Amygdala (tissue), 56 donors: ENCODE measurements at places on chromosomes 6 and 20.

DNA sequence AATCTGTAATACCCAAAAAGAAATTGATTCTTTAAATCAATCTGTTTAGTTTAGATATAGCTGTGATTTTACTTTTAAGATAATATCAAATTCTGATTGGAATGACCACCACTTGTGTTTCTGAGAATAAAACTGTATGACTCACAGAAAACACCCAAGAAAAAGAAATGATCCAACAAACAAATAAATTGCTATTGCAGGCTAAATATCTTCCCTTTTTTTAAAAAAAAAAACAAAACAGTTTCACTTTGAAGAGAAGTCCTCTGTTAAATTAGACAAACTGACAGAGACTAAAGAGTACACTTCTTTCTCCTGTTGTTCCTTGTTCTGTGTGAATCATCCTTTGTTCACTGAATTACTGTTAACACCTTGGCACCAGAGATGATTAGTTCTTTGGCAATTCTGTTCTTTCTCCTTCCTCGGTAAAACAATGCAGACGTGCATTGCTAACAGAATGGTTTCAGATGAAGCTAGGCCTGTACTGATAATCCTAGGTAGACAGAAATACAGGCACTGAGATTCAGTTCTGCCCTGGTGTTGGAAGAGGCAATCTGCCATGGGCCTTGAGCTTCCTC, 895.2 kb upstream of the CITED2 start:
- no peak for DNase-seq

- no peak for DNase-seq
These were observed 74.3 kb downstream of the SLX4IP start for GRCh38 chr20:10509376-10509775.

- no peak for DNase-seq
These were observed 8.7 kb upstream of the ECT2L start for GRCh38 chr6:138787138-138787537.

DNA sequence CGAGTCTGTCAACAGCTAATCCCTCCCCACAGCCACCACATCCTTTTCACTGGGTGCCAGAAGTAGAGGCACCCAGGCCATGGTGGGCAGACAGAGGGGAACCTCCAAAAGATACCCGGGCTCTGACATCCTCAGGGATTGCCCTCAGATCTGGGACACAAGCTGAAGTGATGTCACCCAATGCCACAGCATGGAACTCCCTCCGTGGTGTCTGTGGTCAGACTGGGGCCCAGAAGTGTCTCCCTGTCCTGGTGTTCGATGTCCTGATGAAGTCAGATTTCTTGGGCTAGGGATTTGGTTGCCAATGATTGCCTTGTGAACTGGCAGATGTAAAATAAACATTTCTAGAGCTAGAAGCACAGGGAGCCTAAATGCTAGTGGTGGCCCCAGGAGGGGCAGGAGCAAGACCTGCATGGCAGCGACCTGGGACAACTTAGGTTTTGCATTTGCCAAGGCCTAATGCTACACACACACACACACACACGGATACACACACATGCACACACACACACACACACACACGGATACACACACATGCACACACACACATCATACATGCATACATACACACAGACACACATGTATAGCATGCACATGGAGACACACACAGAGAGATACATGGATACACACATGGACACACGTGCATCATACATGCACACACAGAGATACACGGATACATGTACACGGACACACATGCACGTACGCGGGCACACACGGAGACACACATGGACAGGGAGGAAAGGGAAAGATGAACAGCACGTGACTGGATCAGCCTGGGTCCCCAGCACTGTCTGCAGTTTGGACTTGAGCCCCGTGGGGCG, 221.0 kb downstream of the NFATC2 start:
- DNase-seq: no peak

DNA sequence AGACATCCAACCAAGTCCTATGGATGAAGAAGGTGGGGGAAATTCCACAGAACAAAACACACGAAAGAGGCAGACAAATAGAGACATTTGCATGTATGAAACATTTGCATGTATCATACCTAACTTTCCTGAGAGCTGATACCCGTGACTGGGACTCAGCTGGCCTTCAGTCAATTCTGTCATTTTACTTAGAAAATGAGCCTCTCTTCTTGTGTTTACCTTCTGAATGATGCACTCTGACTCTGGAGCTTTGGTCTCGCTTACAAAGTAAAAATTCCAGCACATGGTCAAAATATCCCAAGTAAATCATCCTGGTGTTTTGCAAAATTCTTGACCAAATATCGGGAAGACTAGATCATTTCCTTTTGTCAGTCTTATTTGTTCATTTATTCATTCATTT, 46.9 kb downstream of the MMUT start:
- DNase-seq: no peak

DNA sequence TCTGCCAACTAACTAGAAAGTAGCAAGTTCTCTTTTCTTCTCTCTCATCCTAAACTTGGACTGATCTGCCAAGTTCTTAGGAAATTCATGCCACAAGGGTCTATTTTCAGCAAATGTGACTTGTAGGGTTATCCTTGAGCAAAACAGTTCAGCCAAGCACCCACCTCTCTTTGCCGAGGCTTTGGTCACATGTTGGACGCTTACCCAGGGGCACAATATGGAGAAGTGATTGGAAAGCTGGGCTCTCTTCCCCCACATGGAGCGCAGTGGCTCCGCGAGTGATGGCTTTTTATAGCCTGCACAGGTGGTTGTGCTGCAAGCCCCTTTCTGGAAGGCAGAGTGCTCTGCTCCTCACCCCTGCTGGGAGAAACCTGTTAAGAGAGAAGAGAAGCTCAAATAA, 47.7 kb upstream of the FNDC1 start:
- DNase-seq: no peak

DNA sequence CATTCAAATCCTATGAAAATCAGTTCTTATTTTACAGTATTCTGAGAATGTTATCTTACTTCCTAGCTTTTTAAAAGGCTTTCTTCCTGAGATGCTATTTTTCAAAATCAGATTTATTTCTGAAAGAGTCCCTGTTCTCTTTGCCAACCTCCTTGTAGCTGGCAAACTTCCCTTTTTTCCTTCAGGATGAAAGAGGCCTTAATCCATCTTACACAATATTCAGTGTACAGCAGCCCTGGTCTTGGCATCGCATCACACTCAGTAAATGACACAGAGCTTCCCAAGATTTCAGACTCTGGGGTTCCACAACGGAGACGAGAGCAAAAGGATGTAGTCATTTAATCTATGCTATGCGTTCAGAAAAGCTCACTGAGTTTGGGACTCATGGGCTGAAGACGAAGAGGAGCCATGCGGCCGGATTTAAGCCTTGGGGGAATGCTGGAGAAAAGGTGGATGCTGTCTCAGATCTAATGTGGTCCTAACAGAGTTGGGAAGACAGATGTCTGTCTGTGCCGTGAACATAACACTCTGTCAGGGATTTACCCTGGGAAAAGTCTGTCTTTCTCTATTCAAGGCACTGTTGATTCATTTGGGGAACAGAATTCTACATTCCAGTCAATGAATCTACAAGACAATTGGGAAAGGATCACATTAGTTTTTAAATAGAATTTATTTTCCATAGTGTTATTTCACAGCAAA, 616.4 kb upstream of the AGPAT4 start:
- peak; percentile 5 for DNase-seq
